Activated CD4-positive, CD25-positive, alpha-beta regulatory T cell treated with anti-CD3 and anti-CD28 coated beads, Interleukin-2, amount 50 U/mL, for 72 hours (primary cell): ENCODE measurements at places on chromosomes 11 and 22.

GRCh38 chr11:44625759-44626523 lies 60.5 kb downstream of the CD82 start:
- DNase-seq, result peak; percentile 26

GRCh38 chr22:41826430-41827383 lies 6.2 kb upstream of the SREBF2 start:
- no peak for DNase-seq

GRCh38 chr11:34313099-34313517 lies 44.7 kb downstream of the ABTB2 start:
- no peak for DNase-seq

DNA sequence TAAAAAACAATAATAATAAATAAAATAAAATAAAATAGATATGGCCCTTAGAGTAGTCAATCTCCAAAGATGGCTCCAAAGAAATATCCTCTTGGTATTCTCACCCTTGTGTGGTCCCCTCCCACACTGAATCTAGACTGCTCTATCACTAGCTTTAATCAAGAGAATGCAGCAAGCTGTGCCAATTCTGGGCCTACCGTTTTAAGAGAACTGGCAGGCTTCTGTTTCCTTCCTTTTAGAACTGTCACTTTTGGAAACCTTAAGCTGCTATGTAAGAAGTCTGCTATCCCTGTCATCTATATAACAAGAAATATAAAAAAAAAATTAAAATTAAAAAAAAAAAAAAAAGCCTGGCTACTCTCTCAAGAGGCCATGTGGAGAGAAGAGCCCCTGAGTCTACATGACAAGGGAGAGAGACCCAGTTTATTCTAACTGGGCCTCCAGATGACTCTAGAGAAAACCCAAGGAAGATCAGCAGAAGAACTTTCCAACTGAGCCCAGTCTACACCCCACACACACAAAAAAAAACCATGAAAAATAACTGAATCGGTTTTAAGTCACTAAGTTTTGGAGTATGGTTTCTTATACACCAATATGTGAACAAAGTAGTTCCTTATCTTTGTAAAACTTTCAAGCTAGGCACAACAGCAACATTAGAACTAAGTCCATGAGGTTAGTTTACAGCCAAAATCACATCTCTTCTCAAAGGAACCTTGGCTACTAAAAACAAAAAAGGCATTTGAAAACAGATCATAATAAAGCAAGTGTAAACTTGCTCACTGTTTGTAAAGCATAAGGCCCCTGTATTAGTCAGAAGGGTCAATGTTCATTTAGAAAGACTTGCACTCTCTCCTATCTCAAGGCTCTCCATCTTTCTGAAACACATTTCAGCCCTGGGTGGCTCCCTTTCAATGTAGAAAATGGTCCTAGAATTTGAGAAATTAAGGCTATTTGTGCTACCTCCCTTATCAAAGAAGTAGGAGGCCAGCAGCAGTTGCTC lies 67.3 kb downstream of the AMBRA1 start:
- no peak for DNase-seq

DNA sequence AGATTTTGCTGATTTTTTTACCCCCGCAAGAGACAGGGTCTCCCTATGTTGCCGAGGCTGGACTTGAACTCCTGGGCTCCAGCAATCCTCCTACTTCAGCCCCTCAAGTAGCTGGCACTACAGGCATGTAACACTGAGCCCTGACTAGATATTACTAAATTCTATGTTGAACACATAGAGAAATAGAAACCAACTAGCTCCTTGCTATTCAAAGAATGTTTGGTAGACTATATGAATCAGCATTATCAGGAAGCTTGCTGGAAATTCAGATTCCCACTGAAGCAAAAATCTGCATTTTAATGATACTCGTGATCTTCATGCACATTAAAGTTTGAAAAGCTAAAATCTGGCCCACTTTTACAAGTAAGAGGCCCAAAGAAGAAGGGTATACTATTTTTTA lies 11.9 kb downstream of the TMEM41B start:
- DNase-seq, result no peak
